Spinal cord (tissue), 10 donors: ENCODE measurements at places on chromosomes 6 and 20. TPM values are rescaled to one million over a fixed set of nuclear protein-coding genes. Genes with fewer than 3 reads are reported as not detected.

Gene MYH7B
- total RNA-seq: 1.6 TPM

Gene SLC22A23
- total RNA-seq: 31.5 TPM

Gene MRAP2
- 17.3 TPM for total RNA-seq

- no peak overlapping the region for H3K4me3 ChIP-seq
- H3K27ac ChIP-seq: no peak overlapping the region
- H3K4me1 ChIP-seq: no peaks in the 10 kb centered on the region
- no peaks in the 10 kb centered on the region for H3K36me3 ChIP-seq
These were observed 152.9 kb downstream of the SOD2 start for GRCh38 chr6:159540152-159540551.

DNA sequence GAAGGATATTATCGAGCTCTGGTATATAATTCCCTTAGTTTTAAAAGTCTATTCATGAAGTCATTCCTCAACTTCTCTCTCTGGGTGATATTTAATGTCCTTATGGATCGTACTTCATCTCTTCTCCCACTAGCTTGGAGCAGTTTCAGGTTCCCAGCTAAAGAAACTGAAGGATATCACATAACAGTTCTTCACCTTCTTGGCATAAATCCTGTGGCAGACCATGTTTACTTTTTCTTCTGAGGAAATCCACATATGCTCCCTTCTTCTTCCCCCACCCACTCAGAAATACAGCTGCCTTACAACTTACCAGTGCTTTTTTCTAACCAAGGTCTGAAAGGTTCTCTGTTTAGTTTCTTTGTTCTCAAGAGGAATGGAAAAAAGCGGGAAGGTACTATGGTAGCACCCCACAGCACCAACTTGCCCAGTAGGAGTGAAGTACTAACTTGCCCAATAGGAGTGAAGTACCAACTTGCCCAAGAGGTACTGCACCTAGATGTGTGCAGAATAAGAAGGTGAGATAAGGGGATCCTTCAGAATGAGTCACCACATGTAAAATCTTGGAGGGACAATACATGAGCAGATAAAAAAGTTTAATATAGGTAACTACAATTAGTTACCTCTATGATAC lies 53.1 kb downstream of the TSPYL4 start:
- H3K27ac ChIP-seq: no peak overlapping the region
- no peaks in the 10 kb centered on the region for H3K27me3 ChIP-seq
- H3K36me3 ChIP-seq: no peaks in the 10 kb centered on the region
- no peak for DNase-seq

GRCh38 chr6:73695619-73696421 lies at the start of gene CD109:
TSS of gene CD109 (plus strand) at chr6:73696203. CDS start at chr6:73696216, 13 bp downstream.
- peak; percentile 69 for DNase-seq
- H3K4me1 ChIP-seq: peaks cover 14% of the 10 kb centered on the region
- no peaks in the 10 kb centered on the region for H3K27me3 ChIP-seq
- no peaks in the 10 kb centered on the region for H3K36me3 ChIP-seq
- peak within 1 kb of the TSS; percentile 86 for H3K27ac ChIP-seq

- H3K4me3 ChIP-seq: no peak overlapping the region
- DNase-seq: no peak
- no peak overlapping the region for H3K27ac ChIP-seq
These were observed 9.5 kb downstream of the NPEPL1 start for GRCh38 chr20:58702161-58702510.

Gene MLIP
- total RNA-seq: 12.5 TPM

Gene LIME1
- total RNA-seq: 2.5 TPM

Gene BMP5
- total RNA-seq: 34.5 TPM

Gene EZR
- total RNA-seq: 163 TPM

DNA sequence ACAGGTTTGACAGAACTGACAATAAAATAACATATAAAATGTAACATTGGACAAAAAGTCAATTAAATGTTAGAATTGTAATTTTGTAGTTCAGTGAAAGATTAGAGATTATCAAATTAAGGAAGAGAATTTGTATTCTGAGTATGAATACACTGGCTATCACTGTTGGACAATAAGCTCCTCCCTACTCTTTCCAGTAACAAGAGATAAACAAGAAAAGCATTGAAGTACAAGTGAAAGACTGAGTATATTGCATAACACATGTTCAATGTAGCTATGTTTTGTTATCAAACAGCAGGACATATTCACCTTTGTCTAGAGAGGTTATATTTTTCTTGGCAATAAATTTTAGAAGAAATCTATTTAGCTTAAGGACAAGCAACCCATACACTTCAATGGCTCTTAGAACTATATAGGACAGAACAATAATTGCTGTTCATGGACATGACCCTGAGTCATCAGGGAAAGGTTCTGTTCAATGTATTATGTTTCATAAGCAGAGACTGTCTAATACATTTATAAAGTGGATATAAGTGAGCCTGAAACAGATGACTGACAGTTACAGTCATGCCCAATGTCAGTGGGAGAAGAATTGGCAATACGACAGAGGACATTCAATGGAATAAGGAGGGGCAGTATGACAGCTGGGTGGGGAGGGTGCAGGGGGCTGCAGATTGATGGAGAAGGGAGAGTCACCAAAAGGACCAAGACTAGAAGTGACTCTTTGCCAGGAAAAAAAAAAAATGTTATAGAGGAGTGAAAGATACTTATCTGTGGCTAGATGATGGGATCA lies 520.4 kb downstream of the FRK start:
- DNase-seq: no peak
- no peaks in the 10 kb centered on the region for H3K36me3 ChIP-seq
- H3K27me3 ChIP-seq: no peaks in the 10 kb centered on the region
- H3K4me3 ChIP-seq: no peak overlapping the region
- no peak overlapping the region for H3K27ac ChIP-seq

DNA sequence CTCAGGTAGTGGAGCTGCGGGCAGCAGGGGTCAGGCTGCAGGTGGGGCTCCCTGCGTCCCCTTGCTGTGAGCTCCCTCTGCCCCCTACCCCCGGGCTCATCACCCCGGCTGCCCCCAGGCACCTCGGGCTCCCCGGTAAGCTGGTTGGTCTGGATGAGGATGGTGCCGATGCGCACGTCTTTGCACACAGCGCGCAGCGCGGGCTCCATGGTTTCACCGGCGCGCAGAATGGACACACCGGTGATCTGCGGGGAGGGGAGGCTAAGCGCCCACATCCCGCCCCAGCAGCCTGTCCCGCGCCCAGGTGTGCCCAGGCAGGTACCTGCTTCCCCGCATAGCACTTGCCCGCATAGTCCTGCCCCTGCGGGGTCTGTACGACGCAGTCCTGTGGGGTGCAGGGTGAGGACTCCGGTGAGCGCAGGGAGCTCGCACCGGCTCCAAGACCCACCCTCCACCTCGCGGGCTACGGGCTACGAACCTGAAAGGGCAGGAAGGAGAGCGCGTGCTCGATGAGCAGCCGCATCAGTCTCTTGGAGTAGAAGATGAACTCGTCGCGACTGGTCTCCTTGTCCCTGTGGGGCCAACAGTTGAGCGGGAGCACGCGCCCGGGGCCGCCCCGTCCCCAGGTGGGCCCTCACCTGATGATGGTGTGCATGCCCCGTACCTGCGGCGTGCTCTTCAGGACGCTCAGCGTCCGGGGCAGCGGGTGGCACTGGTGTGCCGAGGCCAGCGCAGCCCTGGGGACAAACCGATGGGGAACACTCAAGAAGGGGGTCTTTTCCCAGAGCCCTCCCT lies 15.5 kb downstream of the UCKL1 start:
- H3K27me3 ChIP-seq: no peaks in the 10 kb centered on the region
- H3K36me3 ChIP-seq: peaks cover 88% of the 10 kb centered on the region
- peaks cover 10% of the 10 kb centered on the region for H3K4me1 ChIP-seq
- no peak for DNase-seq

- no peak overlapping the region for H3K4me3 ChIP-seq
- peaks cover 2% of the 10 kb centered on the region for H3K4me1 ChIP-seq
- H3K27ac ChIP-seq: no peak overlapping the region
- H3K36me3 ChIP-seq: no peaks in the 10 kb centered on the region
These were observed 21.9 kb downstream of the TPBG start for GRCh38 chr6:82385546-82385945.

DNA sequence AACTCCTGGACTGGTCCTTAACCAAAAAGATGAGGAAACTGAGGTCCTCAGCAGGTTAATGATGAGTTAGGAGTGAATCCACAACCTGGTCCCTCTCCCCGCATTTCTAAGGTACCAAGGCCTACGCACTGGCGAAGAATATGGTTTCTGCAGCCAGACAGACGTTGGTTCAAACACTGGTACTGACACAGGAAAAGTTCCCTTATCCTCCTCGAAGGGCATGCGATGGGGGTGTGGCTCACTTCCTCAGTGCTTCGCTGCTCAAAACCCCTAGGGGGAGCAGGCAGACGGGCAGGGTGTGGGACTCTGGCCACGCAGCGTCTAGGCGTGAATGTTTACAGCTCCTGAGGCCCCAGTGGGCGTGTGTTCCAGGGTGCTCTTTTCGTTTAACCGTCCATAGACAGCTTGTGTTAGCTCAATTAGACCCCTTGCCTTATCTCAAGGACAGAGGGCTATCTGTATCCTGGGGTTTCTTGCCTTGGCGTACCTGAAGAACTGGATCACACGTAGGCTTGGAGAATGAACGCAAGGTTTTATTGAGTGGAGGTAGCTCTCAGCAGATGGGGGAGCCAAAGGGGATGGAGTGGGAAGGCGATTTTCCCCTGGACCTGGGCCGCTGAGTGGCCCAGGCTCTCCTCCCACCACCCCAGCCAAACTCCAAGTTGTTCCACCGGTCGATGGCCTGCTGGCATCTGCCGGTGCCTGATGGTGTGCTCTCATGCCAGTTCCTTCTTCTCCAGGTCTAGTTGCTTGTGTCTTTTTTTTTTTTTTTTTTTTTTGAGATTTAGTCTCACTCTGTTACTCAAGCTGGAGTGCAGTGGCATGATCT lies 31.8 kb upstream of the PTPN1 start:
- no peaks in the 10 kb centered on the region for H3K36me3 ChIP-seq
- no peak overlapping the region for H3K4me3 ChIP-seq
- H3K27me3 ChIP-seq: peaks cover 2% of the 10 kb centered on the region
- H3K27ac ChIP-seq: no peak overlapping the region

GRCh38 chr6:100613656-100614055 lies 148.9 kb upstream of the SIM1 start:
- no peaks in the 10 kb centered on the region for H3K36me3 ChIP-seq
- H3K4me3 ChIP-seq: no peak overlapping the region
- H3K27me3 ChIP-seq: no peaks in the 10 kb centered on the region
- no peaks in the 10 kb centered on the region for H3K4me1 ChIP-seq
- no peak overlapping the region for H3K27ac ChIP-seq

Gene TRIM15
- total RNA-seq: not detected

- no peak overlapping the region for H3K27ac ChIP-seq
- no peak for DNase-seq
- H3K4me1 ChIP-seq: no peaks in the 10 kb centered on the region
- H3K27me3 ChIP-seq: no peaks in the 10 kb centered on the region
- no peaks in the 10 kb centered on the region for H3K36me3 ChIP-seq
These were observed 123.8 kb upstream of the TMEM170B start for GRCh38 chr6:11413728-11414127.

DNA sequence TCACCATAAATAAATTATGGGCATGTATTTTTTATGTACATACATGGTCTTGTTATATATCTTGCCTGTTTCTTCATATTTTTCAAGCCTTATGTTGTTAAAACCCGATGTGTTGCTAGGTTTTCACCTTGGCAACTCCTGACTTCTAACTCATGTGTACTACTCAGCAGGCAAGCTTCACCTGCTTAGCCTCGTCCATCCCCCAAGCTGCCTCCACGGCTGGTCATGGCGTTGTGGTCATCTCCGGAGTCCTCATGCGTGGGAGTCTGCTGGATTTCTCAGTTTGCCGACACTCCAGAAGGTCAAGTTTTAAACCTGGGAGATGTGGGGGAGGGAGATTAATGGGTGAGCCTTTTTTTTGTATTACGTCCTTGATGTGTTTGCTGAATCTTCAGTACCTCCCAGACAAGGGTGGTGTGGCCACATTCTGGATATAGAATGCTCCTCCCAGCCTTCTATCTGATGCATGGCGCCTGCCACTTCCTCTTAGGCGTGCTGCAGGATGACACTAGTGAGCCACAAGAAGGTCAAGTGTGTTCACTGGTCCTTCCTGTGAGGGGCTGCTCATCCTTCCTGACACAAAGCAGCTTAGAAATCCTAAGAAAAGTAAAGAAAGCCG lies 26.6 kb upstream of the EDN3 start:
- no peak overlapping the region for H3K4me3 ChIP-seq
- no peaks in the 10 kb centered on the region for H3K27me3 ChIP-seq
- DNase-seq: no peak
- no peaks in the 10 kb centered on the region for H3K36me3 ChIP-seq
- H3K27ac ChIP-seq: no peak overlapping the region

Gene MCHR2
- 0.20 TPM for total RNA-seq

Gene VWA7
- 1.8 TPM for total RNA-seq

GRCh38 chr6:157410045-157410444 lies 29.1 kb downstream of the ZDHHC14 start:
- no peak overlapping the region for H3K4me3 ChIP-seq
- no peak for DNase-seq
- H3K36me3 ChIP-seq: peaks cover 4% of the 10 kb centered on the region
- H3K4me1 ChIP-seq: peaks cover 21% of the 10 kb centered on the region
- H3K27me3 ChIP-seq: no peaks in the 10 kb centered on the region

- DNase-seq: no peak
- no peaks in the 10 kb centered on the region for H3K27me3 ChIP-seq
- no peaks in the 10 kb centered on the region for H3K4me1 ChIP-seq
- no peak overlapping the region for H3K4me3 ChIP-seq
- no peaks in the 10 kb centered on the region for H3K36me3 ChIP-seq
These were observed 141.1 kb downstream of the PDSS2 start for GRCh38 chr6:107318100-107318736.
